ENCODE measurements at places on chromosomes 3 and 15.

DNA sequence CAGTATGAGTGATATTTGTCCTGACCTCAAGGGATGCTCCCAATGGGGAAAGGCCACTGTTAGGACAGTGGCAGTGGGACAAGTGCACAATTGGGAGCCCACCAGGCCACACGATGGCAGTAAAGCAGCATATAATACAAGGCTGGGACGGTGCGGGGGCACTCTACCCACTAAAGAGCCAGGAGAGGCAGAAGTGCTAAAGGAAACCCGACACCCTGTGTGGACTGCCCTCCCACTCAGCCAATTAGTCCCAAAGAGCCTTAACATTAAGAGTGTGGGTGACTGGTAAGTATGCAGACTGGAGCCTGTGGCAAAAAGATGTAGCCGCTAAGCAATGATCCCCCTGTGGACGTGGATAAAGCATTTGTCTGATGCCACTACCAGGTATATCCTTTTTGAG is 8.2 kb upstream of the ZNF589 start:
- peak; percentile 6 for DNase-seq

GRCh38 chr3:47379411-47379899 is 1.4 kb upstream of the PTPN23 start:
- no peak for DNase-seq

DNA sequence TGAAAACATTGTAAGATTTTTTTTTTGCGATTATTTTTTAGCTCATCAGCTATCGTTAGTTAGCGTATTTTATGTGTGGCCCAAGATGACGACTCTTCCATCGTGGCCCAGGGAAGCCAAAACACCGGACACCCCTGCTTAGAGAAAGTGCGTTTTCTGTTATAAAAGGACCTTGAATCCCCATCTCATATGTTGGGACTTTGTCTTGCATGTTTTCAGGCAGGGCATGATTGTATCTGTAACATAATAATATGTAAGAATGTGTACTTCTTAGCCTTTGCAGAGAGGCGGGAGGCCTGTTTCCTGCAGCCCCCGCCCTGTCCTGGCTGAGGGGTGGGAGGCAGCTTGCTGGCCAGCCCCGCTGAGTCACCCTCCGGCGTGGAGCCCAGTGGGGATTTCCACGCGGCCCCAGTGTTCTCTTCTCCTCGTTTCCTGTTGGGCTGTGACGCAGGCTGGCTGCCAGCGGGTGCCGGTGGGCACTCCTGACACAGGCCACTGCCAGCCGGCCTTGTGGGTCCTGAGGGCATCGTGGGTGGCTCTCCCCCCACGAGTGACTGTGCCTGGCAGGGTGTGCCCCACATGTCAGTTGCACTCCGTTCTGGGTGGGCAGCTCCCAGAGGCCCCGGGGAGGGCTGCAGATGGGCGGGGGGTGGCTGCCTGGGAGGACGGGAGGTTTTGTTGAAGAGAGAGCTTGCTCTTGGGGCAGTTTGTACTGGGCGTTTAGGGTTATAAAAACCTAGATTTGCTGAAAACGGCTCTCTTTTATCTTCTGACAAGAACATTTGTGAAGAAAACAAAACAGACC is 55.6 kb downstream of the SMAD3 start:
- peak; percentile 75 for DNase-seq

- no peak for DNase-seq
Measured at GRCh38 chr3:72408983-72409779, 439.1 kb downstream of the SHQ1 start.

DNA sequence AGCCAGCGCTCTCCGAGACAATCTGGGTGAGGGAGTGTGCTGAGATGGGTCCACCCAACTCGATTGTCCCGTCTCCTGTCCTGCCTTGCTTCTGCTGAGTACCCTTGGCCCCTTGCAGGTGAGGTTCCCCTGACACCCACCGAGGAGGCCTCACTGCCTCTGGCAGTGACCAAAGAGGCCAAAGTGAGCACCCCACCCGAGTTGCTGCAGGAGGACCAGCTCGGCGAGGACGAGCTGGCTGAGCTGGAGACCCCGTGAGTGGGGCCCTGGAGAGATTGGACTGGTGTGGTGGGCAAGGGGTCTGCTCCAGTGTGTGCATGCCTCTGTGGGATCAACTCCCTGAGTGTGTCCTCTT is 23.6 kb downstream of the NBEAL2 start:
- DNase-seq, result no peak

DNA sequence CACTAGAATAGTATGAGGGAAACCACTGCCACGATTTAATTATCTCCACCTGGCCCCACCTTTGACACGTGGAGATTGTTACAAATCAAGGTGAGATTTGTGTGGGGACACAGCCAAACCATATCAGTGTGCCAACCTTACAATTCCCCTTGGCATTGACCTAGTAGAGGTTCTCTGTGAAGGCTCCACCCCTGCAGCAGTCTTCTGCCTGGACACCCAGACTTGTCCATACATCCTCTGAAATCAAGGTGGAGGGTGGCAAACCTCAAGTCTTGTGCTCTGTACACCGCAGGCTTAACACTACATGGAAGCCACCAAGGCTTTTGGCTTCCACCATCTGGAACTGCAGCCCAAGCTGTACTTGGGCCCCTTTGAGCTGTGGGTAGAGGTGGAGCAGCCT is 8.8 kb upstream of the IQGAP1 start:
- no peak for DNase-seq

DNA sequence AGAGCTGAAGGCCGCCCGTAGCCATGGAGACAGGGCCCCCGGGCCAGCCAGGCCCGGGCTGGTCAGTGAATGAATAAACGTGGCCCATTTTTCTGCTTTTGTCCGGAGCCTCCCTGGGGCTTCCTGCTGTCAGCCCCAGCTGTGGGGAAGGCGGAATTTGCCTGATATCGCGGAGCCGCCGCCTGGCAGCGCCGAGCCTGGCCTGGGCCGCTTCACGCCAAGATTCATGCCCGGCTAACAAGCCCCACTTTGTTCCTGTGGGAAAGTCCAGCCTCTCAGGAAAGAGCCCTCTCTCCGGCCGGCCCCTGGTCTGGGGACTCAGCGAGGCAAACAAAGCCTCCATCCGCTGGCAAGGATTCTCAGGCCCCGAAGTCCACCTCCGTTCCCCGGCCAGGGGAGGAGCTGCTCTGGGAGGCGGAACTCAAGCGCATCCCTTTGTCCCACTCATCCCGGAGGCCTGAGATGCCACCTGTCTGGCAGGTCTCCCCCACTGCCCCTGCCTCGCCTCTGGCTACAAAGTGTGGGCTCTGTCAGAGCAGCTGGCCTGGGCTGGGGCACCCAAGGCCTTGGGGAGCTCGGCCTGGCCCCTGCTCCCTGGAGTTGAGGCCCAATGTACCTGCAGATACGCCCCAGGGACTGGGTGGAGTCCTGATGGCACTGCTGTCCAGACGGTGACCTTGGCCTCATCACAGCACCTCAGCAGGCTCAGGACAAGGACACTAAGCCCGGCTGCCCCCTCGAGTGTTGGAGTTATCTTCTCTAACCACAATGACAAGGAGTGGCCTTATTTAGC is 51.6 kb upstream of the SLC6A11 start:
- DNase-seq, result no peak

- no peak for DNase-seq
Measured at GRCh38 chr3:24378313-24378712, 116.3 kb downstream of the THRB start.

DNA sequence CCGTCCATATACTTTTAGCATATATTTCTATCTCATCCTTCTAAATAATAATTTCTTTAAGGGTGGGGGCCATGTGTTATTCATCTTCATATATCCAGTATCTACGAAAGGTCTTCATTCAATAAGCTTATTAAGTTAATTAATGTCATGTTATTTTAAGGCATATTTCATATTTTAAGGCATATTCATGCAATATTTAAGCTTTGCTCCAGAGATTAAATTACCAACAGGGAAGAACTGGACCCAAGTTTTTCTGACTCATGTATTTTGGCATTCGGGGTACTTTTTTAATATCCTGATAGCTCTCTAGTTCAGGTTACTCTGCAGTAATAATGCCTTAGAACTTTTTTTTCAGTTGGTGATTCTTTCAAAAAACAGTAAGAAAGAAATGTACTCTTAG is 27.4 kb downstream of the PHC3 start:
- no peak for DNase-seq

DNA sequence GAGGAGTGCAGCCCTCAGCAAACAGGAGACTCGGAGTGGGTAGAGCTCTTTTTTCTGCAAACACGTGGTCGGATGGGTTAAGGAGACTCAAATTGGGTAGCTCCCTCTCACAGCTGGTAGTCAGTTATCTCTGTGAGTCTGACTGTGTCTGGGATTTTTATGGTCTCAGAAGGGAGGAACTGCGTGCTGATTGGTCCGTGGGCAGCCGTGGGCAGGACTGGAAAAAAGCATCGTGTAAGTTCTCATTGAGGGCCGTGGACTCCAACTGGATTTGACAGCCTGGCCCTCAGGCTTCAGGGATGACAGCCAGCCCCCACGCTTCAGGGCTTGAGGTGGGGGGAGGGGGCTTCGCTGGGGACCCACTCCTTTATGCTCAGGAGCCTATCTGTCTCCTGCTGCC is 463.9 kb downstream of the EPHA3 start:
- DNase-seq, result no peak

DNA sequence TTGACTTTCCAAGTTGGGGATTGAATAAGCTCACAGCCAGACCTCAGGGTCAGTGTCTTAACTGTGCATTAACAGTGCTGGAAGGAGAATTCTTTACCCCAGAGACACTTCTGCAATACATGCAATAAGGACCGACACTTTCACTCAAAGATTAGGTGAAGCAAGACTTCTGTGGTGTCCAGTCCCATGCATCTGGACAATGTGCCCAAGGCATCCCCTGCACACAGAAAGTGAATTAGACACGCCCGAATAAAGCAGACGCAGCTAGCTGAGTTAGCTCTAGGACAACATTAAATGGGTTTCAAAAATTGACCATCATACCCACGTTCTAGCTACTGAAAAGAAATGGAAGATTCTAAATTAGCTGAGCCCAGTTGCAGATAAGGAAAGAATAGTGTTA is 223.9 kb upstream of the NR2F2 start:
- no peak for DNase-seq

All from stimulated activated CD4-positive, alpha-beta T cell treated with anti-CD3 and anti-CD28 coated beads, Interleukin-1b, Interleukin-23, amount 100 ng/mL, for 24 hours (primary cell).